Activated CD8-positive, alpha-beta memory T cell treated with anti-CD3 and anti-CD28 coated beads for 48 hours (primary cell): ENCODE measurements at places on chromosomes 7 and 10.

- DNase-seq, result no peak
These were observed 787 bp downstream of the CCL26 start for GRCh38 chr7:75771224-75771623.

GRCh38 chr10:83934641-83935338, 204.5 kb upstream of the GHITM start:
- DNase-seq, result no peak

DNA sequence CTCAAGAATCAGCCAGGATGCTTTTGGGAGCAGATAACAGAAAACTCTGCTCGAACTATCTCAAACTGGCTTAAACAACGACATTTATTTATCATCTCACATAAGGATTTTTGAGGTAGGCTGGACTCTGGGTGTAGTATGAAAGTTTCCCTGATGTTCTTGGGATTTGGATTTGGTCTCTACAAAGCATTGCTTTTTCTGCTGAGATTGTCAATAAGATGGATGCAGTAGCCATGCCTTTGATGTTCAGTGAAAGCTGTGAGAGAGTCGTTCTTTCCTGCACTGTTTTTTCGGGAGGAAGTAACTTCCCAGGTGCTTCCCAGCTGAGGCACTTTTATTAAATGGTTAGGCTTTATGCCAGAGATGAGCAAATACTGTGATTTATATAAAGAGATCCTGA, 181.1 kb downstream of the PRKG1 start:
- no peak for DNase-seq

DNA sequence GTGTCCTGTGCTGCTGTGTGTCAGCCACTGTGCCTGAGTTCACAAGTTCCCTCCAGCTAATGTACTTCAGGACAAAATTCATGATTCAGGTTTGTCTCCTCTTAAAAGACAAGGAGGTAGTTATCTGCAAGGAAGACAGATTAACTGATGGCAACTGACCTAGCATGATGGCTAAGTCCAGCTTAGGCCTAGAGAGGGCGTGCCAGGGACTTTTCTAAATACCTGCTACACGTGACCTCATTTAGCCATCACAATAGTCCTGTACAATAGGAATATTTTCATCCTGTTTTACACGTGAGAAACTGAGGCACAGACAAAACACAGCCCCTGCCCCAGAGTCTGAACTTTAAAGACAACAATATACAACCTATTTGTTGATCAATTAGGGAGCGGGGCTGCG, 275.7 kb downstream of the XPNPEP1 start:
- no peak for DNase-seq
